ENCODE measurements at places on chromosomes 11 and 22. TPM values are rescaled to one million over a fixed set of nuclear protein-coding genes. Genes with fewer than 3 reads are reported as not detected.

Gene FOLR1
- total RNA-seq = 80.8 TPM

Gene NTM
- total RNA-seq = 9.5 TPM

Gene TMPRSS13
- 5.4 TPM for total RNA-seq

Gene PSMC3
- 133 TPM for total RNA-seq

Gene C1QTNF4
- total RNA-seq = 0.21 TPM

Gene DGAT2
- 8.1 TPM for total RNA-seq

Gene SMC1B
- total RNA-seq = 0.15 TPM

- H3K4me3 ChIP-seq = no peak overlapping the region
- H3K27me3 ChIP-seq = no peaks in the 10 kb centered on the region
- no peak for DNase-seq
- H3K4me1 ChIP-seq = no peaks in the 10 kb centered on the region
These were observed 16.9 kb upstream of the TBX1 start for GRCh38 chr22:19743651-19744050.

DNA sequence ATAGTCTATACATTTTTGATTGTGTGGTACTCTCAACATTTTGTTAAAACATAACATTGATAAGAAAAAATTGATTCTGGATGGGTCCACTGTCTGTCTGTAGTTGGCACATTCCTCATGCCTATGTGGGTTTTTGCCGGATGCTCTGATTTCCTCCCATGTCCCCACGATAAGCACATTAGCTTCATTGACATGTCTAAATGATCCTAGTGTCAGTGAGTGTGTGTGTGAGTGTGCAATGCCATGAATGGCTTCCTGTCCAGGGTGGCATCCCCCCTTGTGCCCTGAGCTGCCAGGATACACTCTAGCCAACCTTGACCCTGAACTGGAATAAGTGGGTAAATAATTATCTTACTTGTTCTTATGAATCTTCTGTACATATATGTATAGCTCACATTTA, 5.4 kb downstream of the SFI1 start:
- no peak for DNase-seq
- H3K27me3 ChIP-seq = no peaks in the 10 kb centered on the region
- H3K27ac ChIP-seq = no peak overlapping the region
- H3K4me1 ChIP-seq = peaks cover 8% of the 10 kb centered on the region
- H3K36me3 ChIP-seq = no peaks in the 10 kb centered on the region

GRCh38 chr11:120713296-120713695, 201.7 kb downstream of the GRIK4 start:
- no peaks in the 10 kb centered on the region for H3K36me3 ChIP-seq
- no peak overlapping the region for H3K4me3 ChIP-seq
- no peaks in the 10 kb centered on the region for H3K27me3 ChIP-seq
- no peak overlapping the region for H3K27ac ChIP-seq

- no peaks in the 10 kb centered on the region for H3K36me3 ChIP-seq
- no peaks in the 10 kb centered on the region for H3K27me3 ChIP-seq
- peak overlapping the region; percentile 72 for H3K27ac ChIP-seq
- peaks cover 12% of the 10 kb centered on the region for H3K4me1 ChIP-seq
These were observed 6.4 kb downstream of the STARD10 start for GRCh38 chr11:72787216-72788104.

GRCh38 chr11:121563003-121563402, 110.2 kb upstream of the SORL1-AS1 start:
- no peak for DNase-seq
- H3K4me3 ChIP-seq = no peak overlapping the region
- H3K27ac ChIP-seq = no peak overlapping the region

DNA sequence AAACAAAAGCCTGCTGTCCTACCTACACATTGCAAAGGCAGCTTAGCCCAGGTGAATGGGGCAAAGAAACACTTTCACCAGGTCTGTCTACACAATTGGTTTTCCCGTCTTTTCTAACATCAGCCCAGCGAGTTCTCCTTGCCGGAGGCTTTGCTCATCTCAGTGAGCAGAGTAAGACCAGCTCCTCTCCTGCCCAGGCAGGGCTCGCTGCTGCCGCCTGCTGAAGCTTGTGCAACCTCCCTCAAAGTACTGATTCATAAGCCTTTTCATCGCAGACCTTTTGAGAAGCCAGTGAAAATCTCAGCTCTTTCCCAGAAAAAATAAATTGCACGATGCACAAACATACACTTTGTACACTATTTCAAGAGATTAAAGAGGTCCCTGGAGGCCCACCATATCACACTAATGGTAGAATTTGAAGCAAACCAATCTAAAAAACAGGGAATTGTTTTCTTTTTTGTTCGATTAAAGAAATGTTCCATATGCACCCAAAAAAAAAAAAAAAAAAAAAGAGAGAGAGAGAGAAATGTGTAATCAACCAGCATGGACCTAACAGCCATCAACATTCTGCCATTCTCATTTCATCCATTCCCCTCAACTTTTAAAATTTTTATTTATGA, 328.1 kb upstream of the MPPED2 start:
- H3K36me3 ChIP-seq = no peaks in the 10 kb centered on the region
- no peaks in the 10 kb centered on the region for H3K27me3 ChIP-seq
- peak; percentile 46 for DNase-seq
- H3K4me3 ChIP-seq = no peak overlapping the region
- H3K27ac ChIP-seq = no peak overlapping the region
- H3K4me1 ChIP-seq = no peaks in the 10 kb centered on the region

- H3K4me3 ChIP-seq = peak overlapping the region; percentile 97
- no peaks in the 10 kb centered on the region for H3K36me3 ChIP-seq
- no peak for DNase-seq
These were observed 860 bp downstream of the TMEM184B start for GRCh38 chr22:38271927-38272372.

GRCh38 chr11:77093987-77094840, 8.4 kb upstream of the OMP start:
- H3K27me3 ChIP-seq = no peaks in the 10 kb centered on the region
- H3K36me3 ChIP-seq = no peaks in the 10 kb centered on the region
- no peak overlapping the region for H3K27ac ChIP-seq
- no peaks in the 10 kb centered on the region for H3K4me1 ChIP-seq
- H3K4me3 ChIP-seq = no peak overlapping the region

- H3K4me1 ChIP-seq = peaks cover 5% of the 10 kb centered on the region
- H3K27ac ChIP-seq = no peak overlapping the region
- no peaks in the 10 kb centered on the region for H3K36me3 ChIP-seq
- no peak overlapping the region for H3K4me3 ChIP-seq
- no peak for DNase-seq
These were observed 158.5 kb downstream of the CCDC34 start for GRCh38 chr11:27204529-27204928.

DNA sequence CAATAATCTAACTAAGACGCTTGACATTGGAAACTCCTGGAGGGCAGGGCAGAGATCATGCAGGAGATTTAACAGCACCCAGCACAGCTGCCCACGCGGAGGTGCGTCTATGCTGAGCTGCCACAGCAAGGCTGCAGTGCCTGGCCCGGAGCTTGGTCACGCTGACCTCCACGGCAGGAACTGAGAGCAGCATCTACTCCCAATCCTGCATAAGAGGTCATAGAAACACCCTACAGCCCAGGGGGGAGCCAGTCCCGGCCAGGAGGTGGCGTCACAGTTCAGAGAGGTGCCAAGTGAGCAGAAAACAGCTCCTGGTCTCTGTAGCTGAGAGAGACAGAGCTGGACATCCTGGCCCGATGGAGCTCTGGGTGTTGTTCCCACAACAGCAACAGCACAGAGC, 121.1 kb upstream of the TMEM45B start:
- DNase-seq = no peak
- H3K4me3 ChIP-seq = no peak overlapping the region
- no peaks in the 10 kb centered on the region for H3K27me3 ChIP-seq
- H3K36me3 ChIP-seq = no peaks in the 10 kb centered on the region

DNA sequence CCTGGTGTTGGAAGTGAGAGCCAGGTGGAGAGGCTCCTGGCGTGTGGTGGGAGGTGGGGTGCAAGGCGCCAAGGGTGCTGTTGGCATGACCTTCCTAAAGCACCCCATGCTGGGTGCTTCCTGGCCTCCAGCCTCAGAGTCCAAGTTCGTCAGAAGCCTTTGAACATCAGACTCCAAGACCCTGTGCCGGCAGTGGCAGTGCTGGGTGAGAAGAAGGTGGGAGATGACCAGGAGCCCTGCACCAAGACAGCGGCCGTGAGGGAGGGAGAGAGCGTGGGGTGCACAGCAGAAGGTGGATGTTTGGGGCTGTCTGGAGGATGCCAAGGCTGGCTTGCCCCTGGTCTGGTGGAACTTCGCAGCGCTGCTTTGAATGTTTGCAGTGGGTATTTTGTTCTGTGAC, 29.7 kb upstream of the PARVB start:
- H3K36me3 ChIP-seq = peaks cover 80% of the 10 kb centered on the region
- DNase-seq = no peak
- H3K4me3 ChIP-seq = no peak overlapping the region
- no peak overlapping the region for H3K27ac ChIP-seq

DNA sequence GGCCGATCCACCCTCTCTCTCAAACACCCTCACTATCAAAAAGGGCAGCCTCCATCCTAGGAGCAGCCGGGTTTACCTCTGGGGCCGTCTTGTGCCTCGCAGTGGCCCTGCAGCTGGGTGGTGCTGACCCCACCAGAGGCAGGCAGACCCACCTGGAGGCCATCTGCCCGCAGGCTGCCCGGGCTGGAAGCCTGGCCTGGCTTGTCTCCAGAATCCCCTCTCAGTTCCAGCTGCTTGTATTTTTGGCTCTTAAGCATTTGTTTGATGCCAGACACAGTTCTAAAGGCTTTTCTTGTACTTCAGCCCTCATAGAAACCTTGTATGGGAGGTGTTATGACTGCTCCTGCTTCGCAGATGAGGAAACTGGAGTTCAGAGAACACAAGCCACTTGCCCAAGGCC, 4.2 kb upstream of the NFAM1 start:
- peaks cover 13% of the 10 kb centered on the region for H3K27me3 ChIP-seq
- H3K4me3 ChIP-seq = no peak overlapping the region
- no peak for DNase-seq

GRCh38 chr11:127818625-127819024, 768.7 kb downstream of the ETS1 start:
- no peak overlapping the region for H3K4me3 ChIP-seq
- H3K27ac ChIP-seq = no peak overlapping the region
- no peaks in the 10 kb centered on the region for H3K4me1 ChIP-seq
- no peaks in the 10 kb centered on the region for H3K27me3 ChIP-seq
- no peaks in the 10 kb centered on the region for H3K36me3 ChIP-seq
- DNase-seq = no peak

DNA sequence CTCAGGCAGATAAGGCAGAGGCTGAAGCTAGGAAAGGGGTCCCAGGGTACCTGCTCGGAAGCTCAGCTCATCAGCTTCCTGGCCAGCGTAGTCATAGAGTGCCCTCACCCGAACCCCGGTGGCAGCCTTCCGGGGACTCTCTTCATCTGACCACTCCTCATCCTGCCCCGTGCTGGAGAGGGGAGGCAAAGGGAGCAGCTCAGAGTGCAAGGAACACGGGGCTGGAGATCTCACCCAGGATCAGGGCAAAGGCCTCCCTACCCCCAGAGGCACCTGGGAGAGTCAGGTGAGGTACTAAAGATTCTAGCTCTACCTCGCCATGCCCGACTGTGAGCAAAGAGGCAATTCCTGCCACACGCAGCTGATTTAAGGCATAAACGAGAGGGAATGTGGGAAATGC, 1.6 kb upstream of the ARFGAP2 start:
- DNase-seq = no peak
- peaks cover 28% of the 10 kb centered on the region for H3K4me1 ChIP-seq
- peak overlapping the region; percentile 97 for H3K27ac ChIP-seq
- H3K27me3 ChIP-seq = no peaks in the 10 kb centered on the region
- no peak overlapping the region for H3K4me3 ChIP-seq

- H3K4me1 ChIP-seq = no peaks in the 10 kb centered on the region
- H3K27ac ChIP-seq = no peak overlapping the region
- H3K36me3 ChIP-seq = no peaks in the 10 kb centered on the region
- no peak overlapping the region for H3K4me3 ChIP-seq
- H3K27me3 ChIP-seq = no peaks in the 10 kb centered on the region
These were observed 25.1 kb upstream of the GUCY1A2 start for GRCh38 chr11:107043242-107044006.

DNA sequence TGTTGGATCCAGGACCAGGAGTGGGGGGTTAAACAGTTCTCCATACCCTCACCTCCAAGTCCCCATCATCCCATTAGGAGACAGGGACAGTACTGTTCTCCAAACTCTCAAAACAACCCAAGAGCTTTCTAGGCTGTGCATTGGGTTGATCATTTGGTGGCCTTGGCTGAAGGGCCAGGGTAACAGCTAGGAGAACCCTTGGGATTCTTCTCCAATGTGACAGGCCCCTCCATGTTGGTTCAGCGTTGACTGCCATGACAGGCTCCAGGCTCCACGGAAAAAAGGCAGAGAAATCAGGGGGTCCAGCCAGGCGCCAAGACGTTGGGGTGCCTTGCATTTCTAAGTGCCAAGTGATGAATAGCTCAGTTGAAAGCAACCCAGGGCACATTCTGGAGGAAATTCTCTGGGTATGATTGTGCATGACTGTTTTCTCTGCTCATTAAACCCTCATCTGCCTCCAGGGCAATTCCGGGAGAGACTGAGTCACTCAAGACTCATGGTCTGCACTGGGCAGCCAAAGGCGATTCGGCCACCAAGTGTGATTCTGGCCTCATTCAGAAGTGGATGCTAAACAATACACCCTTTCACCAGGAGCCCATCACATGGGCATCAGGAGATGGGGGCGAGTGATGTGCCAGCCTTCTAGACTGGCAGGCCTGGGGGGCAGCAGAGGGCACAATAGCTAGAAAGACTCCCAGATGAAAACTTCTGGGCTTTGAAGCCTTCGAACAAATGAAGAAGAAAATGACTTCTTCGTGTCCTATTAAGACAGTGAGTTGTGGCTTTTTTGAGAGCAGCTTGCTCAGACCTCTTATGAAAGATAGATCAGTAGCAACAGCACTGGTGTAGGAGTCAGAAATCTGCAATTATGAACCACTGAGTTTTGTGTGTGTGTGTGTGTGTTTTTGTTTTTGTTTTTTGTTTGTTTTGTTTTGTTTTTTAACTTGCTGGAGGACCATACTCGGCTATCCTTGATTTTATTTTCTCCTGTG, 27.7 kb downstream of the CD44 start:
- peaks cover 56% of the 10 kb centered on the region for H3K4me1 ChIP-seq
- no peaks in the 10 kb centered on the region for H3K27me3 ChIP-seq
- H3K4me3 ChIP-seq = no peak overlapping the region
- no peak for DNase-seq

DNA sequence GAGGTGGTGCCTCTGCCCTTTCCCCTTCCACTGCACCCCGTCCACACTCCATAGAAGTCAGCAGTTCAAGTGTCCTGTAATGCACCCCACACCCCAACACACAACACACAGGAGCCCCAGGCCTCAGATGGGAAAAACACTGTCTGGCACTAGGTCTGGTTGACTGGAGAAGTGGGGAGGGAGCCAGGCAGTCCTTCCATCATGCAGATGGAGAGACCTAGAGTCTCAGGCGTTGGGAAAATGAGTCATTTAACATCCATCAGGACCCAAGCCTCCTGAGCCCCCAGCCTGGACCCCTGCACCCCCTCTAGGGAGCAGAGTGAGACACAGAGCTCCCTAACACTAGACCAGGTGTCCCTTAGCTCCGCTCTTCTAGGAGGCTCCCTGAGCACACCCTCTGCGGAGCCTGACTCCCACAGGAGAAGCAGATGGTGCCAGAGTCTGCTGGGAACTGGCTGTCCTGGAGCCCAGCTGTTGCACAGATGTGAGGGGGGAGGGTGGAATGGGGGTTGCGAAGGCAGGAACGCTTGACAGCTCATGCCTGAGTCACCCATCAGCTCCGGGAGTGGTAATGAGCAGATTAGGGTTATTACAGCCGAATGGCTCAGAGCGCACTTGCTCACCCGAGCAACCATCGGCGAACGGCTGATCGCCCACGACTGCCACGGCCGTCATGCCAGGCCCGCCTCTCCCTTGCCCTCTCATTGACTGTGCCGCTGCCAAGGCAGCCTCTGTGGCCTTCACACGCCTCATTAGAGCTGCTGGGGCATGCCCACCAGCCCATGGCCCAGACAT, 22.1 kb upstream of the SYT7 start:
- no peak overlapping the region for H3K27ac ChIP-seq
- peaks cover 6% of the 10 kb centered on the region for H3K4me1 ChIP-seq
- peaks cover 6% of the 10 kb centered on the region for H3K27me3 ChIP-seq
- DNase-seq = peak; percentile 63
- H3K4me3 ChIP-seq = no peak overlapping the region
- H3K36me3 ChIP-seq = no peaks in the 10 kb centered on the region

All from left lung (tissue), 14 donors.